ENCODE measurements at places on chromosomes 5 and 9. TPM values are rescaled to one million over a fixed set of nuclear protein-coding genes. Genes with fewer than 3 reads are reported as not detected.

- no peak overlapping the region for H3K4me3 ChIP-seq
- DNase-seq: no peak
- no peaks in the 10 kb centered on the region for H3K4me1 ChIP-seq
- H3K27ac ChIP-seq: no peak overlapping the region
- H3K27me3 ChIP-seq: no peaks in the 10 kb centered on the region
These were observed 12.7 kb upstream of the GPR21 start for GRCh38 chr9:123020796-123021195.

- H3K27me3 ChIP-seq: no peaks in the 10 kb centered on the region
- DNase-seq: no peak
- no peak overlapping the region for H3K4me3 ChIP-seq
These were observed 31.3 kb downstream of the NDUFA8 start for GRCh38 chr9:122128007-122128968.

DNA sequence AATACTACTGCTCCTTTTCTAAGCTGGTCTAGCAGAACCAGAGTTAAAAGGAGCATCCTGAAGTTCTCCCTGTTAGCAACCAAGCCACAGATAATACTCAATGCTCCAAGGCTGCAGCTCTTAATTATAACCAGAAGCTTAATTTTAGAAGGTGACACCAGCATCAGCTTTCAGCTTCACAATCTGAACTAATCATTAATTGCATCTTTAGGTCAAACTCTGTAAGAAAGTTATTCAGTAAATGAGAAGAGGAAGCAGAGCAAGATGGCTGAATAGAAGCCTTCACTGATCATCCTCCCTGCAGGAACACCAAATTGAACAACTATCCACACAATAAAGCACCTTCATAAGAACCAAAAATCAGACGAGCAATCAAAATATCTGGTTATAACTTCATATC is 38.5 kb downstream of the APBA1 start:
- no peaks in the 10 kb centered on the region for H3K36me3 ChIP-seq
- DNase-seq: no peak
- no peak overlapping the region for H3K27ac ChIP-seq
- H3K27me3 ChIP-seq: no peaks in the 10 kb centered on the region
- no peak overlapping the region for H3K4me3 ChIP-seq

- H3K4me1 ChIP-seq: no peaks in the 10 kb centered on the region
- H3K4me3 ChIP-seq: no peak overlapping the region
- DNase-seq: no peak
- H3K27ac ChIP-seq: no peak overlapping the region
- no peaks in the 10 kb centered on the region for H3K27me3 ChIP-seq
These were observed 163.4 kb upstream of the FSTL4 start for GRCh38 chr5:133775584-133776304.

GRCh38 chr9:33458444-33458843 is 11.1 kb upstream of the AQP3 start:
- H3K36me3 ChIP-seq: 0 out of 2 replicates have a peak, but pooled peaks cover 6% of the 10 kb centered on the region
- H3K4me1 ChIP-seq: no peaks in the 10 kb centered on the region
- no peaks in the 10 kb centered on the region for H3K27me3 ChIP-seq
- no peak for DNase-seq
- H3K4me3 ChIP-seq: no peak overlapping the region

- H3K27me3 ChIP-seq: no peaks in the 10 kb centered on the region
- no peaks in the 10 kb centered on the region for H3K36me3 ChIP-seq
- no peaks in the 10 kb centered on the region for H3K4me1 ChIP-seq
These were observed 195.0 kb downstream of the FER start for GRCh38 chr5:108942701-108943100.

TAF1L gene
- total RNA-seq: not detected

SH3TC2 gene
- total RNA-seq: not detected

SMIM33 gene
- total RNA-seq: not detected

Measured in Karpas-422 (cell line).